ENCODE measurements at places on chromosomes 3 and 15.
A peak's percentile ranks its signal among the peaks of the same experiment; 100 is the strongest.

DNA sequence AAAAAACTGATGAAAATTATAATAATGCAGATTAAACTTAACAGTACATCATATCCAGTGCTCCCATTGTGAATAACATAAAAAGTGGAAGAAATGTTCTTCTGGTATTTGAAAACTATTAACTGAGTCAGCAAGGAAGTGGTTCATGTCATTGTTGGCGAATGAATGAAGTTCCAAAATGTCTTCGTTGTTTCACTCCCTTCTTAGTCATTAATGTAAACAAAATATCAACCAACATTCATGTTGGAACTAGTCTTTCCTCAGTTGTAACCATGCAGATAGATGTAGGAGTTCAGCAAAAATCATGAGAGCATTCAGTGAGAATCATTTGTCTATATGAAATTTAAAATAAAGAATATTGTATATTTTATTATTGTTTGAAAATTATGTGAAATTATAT lies 44.1 kb upstream of the ICE2 start:
- no peak for DNase-seq

- no peak for DNase-seq
Observed at GRCh38 chr3:141699324-141699723, 38.8 kb upstream of the RNF7 start.

DNA sequence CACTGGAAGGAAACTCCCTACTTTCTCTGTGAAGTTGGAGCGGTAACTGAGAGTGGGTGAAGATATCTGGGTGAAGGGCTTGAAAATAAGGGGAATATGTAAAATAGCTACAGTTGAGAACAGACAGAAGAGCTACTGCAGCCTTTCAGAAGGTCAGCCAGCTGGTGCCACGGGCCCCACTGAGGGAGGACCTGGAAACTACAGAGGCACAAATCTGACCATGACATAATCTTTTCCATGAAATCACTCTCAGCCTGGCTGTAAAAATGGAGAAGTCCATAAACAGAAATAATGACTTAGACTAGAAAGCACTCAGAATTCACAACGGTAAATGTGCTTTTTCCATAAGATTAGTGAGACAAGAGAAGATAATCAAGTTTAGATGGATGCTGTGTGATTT lies 46.4 kb downstream of the ST3GAL6 start:
- no peak for DNase-seq

- DNase-seq: no peak
Observed at GRCh38 chr3:136624894-136625815, 127.0 kb downstream of the STAG1 start.

DNA sequence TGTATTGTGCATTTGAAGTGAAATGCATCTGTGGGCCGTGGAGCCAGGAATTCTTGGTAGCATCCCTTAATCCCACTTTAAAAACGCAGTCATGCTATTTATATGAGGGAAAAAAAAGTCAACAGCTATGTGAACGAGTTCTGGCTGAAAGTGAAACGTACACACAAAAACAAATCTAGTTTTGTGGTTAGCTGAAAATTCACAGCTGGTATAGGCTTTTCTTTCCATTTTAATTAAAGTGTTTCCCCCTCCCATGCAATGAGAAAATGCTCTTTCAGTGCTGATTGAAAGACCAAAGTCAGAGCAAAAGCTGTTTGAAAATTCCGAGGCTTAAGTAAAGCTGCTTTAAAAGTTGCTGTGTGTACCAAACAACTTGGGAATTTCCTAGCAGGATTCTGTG lies 297.4 kb downstream of the PLCL2 start:
- no peak for DNase-seq

DNA sequence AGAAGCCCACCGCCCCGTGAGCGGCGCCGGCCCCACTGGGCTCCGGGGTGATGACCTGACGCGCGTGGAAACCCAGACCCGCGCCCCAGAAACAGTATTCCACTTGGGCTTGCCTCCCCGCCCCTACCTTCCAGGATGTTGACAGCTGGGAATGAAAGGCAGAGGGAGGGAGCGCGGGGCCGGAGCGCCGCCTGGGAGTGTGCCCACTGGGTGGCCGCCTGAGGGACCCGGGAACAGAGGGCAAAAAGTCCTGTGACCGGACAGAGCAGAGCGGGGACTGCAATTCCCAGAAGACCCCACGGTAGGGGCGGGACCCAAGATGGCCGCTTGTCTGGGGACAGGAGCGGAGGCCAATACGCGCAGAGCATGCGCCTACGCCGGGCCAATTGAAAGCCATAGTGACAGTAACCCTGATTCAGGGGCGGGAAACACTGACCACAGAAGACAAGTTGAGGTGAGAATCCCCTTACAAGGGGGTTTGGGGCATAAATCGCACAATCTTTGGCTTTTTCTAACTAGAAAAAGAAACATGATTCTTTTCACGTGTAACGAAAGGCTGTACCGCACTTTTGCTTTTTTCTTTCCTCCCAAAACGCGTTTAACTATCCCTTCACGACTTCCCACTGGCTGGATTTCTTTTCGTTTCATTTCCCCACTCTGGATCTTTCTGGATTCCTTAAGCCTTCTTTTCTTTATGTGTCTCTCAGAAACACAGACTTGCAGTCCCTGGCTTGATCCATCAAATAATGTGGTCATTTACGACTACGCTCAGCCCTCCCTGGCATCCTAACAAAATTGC lies at the start of gene FHIT:
FHIT (minus strand) TSS at position 279 of the 799 bp plus-strand sequence.
- peak; percentile 52 for DNase-seq

DNA sequence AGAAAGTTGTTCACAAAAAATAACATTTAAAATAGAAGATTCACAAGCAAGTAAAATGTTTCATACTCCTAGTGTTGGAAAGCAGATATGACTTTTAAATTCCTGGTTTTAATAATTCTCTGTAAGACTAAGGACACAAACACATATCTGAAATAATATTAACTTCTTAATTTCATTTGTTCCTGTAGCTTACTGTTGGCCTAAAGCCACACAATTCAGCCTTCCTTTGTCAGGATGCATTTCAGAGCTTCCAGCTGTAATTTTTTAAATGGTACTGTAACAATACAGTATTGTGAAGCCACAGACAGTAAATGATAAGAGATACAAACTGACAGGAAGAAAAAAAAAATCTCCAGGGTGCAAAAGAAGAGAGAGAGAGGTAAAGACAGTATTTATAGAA lies 84.2 kb downstream of the TMCC1 start:
- no peak for DNase-seq

- no peak for DNase-seq
Observed at GRCh38 chr15:60003243-60004008, 685 bp upstream of the FOXB1 start.

DNA sequence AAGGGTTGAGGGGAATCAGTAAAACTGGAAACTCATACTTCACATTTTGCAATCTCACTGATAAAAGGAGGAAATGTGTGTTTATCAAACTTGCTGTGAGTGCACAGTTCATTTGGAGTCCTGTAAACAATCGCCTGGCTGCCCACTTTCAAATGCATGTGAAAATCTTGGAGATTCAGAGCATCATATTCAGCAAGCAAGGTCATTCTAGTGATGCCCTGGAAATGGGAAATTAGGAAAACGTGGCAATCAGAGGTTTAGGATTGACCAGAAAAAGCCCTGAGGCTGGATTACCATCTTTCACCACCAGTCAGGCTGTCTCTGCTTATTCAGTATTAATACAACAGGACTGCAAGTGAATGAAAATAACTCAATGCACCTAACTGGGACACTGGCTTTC lies 23.9 kb downstream of the DPH6 start:
- DNase-seq: no peak

- DNase-seq: no peak
Observed at GRCh38 chr3:20666091-20666490, 480.1 kb upstream of the SGO1 start.

- DNase-seq: no peak
Observed at GRCh38 chr3:23888617-23889228, 28.1 kb downstream of the NKIRAS1 start.

All from cortex of kidney (tissue), 1 donor.